ENCODE measurements at places on chromosomes 1 and 21.

DNA sequence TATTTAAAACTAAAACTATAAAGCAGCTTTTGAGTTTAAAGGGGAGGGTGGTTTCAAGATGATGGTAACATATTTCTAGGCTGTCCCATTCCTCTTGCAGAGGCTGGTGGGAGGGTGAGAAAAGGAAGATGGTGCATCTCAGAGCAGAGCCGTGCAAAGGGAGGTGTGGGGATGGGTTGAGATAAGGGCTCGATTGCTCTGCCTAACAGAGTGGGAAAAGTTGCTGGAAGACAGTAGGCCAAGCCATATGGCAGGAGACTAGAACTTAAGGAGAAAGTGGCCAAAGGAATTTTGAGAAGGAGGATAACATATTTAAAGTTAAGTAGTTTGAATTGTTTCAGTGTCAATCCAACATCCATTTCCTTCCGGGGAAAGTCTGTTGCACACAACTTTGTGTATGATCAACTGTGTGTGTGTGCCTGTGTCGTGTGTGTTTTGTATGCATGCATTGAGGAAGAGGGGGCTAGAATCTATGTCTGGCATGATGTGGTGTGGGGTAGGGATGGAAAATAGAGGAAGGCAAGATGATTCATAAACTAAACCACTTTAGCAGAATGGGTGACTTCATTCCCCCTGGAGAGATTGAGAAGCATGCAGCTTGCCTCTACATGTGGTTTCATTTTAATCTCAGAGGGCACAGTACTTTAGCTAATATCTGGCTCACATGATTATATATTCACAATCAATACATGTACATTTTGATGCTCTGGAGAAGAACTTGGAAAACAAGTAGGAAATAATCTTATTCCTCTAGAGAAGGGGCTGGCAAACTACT lies 145.0 kb upstream of the DNAH14 start:
- peak; percentile 30 for DNase-seq

GRCh38 chr21:31580866-31581276 lies 78.6 kb upstream of the SOD1 start:
- DNase-seq = peak; percentile 56

- DNase-seq = no peak
Measured at GRCh38 chr1:15932612-15933011, 43.3 kb downstream of the ZBTB17 start.

DNA sequence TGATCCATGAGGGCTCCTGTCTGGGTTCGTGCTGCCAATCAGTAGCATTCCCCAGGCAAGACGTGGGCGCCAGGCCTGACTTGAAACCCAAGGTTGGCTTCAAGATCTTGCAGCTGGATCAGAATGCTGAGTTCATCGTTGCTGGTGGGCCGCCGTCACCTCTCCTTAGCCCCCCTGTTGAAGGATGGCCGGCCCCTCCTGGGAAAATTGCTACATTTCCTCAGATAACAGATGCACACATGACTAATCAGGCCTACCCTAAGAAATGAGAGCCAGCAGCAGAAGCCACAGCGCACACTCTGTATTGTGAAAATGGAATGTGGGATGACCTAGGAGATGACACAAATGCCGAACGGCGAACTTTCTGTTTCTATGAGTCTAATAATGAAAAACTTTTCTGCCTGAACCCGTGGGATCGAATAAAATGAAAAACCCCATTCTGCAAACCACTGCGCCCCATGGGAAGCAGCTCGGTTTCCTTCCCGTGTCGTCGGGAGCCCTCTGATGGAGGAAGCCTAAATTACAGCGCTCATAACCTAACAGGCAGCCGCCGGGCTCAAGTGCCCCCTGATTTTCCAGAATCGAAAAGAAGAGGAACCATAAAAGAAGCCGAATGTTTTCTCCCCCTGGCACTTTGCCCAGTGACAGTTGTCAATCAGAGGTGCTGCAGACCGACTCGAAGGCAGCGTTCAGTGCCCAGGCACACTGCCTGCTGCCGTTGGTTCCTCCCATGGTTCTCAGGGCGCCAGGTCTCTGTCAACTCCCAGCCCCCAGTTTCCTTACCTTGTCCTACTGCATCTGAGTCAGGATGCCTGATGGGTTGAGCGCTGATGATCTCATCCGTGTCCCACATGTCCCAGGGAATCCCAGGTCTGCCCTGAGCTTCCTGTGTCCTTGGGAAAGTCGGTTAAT lies 38.2 kb upstream of the H6PD start:
- DNase-seq = peak; percentile 78

DNA sequence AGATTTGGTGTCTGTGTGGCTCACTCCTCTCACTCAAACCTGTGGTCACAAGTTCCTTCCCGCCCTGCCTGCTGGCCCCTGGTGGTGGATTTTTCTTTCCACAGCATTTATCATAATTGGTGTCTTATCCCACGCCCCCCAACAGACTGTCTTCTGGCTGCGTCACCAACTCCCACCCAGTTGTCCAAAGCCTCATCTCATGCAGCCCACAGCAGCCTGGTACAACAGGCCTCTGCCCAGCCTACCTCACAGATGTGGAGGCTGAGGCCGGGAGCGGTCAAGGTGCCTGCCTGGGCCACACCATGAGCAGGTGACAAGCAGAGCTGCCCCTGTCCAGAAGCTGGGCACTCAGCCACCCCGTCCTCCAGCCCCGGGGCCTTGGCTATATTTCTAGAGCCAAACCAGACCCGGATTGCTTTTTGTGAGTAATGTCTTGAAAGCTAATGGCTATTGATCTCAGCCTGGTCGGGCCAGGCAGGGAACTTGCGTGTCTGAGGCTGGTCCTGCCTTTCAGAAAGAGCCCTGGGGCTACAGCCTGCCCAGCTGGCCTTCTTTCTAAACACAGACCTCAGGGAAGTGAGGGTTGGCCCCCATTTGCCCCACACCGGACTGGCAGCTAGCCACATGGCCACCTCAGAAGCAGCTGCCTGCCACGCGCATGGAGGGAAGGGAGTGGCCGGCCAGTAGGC lies 2.6 kb downstream of the KCNAB2 start:
- no peak for DNase-seq

- no peak for DNase-seq
Measured at GRCh38 chr1:30808067-30808662, 50.6 kb upstream of the LAPTM5 start.

GRCh38 chr1:217924924-217925323 lies 293.8 kb downstream of the SPATA17 start:
- no peak for DNase-seq

DNA sequence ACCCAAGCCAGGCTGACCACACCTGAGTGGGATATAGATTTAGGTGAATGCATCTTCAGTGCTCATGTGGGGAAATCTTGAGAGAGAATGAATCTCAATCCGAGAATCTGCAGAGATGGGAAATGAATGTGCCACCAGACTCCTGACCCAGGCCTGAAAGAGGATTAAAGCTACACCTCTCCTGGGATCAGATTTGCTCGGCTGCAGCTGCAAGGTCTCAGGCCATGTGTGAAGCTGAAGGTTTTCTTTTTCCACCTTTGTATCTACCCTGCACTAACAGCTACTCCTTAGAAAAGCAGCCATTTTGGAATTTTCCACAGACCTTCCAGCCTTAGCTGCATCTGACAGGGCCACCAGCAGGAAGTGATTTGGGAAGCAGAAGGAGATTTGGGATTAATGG lies 18.3 kb downstream of the GPR3 start:
- no peak for DNase-seq

DNA sequence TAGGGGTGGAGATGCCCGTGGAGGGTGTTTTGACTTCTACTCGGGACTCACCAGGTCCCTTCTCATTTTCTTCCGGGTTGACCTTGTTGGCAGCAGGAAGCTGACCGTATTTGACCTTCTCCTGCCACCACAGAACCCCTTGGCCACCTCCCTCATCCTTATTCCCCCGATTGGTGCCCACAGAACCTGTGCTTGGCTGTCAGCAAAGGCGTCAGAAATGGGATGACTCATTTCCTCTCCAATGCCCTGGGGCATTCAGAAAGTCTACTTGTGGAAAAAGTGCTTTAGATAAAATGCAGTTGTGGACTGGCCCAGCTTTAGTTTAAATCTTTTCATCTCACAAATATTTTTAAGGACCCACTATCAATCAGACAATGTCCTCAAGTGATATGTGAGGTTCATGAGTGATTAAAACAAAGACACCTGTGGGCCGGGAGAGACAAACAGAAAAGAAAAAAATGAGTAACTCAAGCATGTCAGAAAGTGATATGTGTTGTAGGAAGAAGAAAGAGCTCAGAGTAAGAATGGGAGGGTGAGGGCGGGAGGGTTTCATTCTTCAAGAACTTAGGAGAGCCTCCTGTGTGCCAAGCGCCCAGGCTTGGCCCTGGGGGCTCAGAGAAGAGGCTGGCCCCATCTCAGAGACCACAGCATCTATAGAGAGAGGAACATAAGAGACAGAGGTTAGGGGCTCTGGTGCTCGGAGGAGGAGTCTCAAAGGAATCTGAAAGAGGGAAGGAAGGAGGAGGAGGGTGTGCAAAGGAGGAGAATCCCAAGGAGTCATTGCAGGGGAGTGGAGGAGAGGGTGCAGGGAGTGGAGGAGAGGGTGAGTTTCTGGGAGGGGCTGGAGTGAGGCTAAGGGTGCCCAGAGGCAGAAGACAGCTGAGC lies 221.6 kb upstream of the VAMP3 start:
- peak; percentile 85 for DNase-seq

- no peak for DNase-seq
Measured at GRCh38 chr1:233945979-233946378, 41.5 kb downstream of the SLC35F3 start.

- DNase-seq = no peak
Measured at GRCh38 chr1:168481586-168481985, 62.2 kb downstream of the XCL2 start.

- DNase-seq = no peak
Measured at GRCh38 chr21:25568246-25568645, 39.0 kb downstream of the MRPL39 start.

GRCh38 chr1:61618755-61619154 lies 106.2 kb downstream of the TM2D1 start:
- DNase-seq = no peak

- peak; percentile 69 for DNase-seq
Measured at GRCh38 chr1:39115271-39116110, 89.0 kb upstream of the MACF1 start.

GRCh38 chr1:94033849-94034248 lies 87.1 kb downstream of the ABCA4 start:
- DNase-seq = peak; percentile 36

- DNase-seq = no peak
Measured at GRCh38 chr1:222970040-222970439, 155.2 kb downstream of the DISP1 start.

- no peak for DNase-seq
Measured at GRCh38 chr1:156949127-156949526, 28.7 kb downstream of the LRRC71 start.

DNA sequence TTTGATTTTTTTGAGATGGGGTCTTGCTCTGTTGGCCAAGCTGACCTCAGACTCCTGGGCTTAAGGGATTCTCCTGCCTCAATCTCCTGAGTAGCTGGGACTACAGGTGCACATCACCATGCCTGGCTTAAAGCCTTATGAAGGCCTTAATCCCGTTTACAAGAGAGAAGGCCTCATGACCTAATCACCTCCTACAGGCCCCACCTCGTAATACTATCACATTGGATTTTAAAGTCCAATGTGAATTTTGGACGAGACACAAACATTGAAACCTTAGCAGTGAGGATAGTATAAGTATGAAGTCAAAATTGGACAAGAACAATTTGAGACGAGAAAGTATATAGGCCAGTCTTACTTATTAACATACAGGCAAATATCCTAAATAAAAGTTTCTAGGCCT lies 73.9 kb downstream of the MAST2 start:
- no peak for DNase-seq

DNA sequence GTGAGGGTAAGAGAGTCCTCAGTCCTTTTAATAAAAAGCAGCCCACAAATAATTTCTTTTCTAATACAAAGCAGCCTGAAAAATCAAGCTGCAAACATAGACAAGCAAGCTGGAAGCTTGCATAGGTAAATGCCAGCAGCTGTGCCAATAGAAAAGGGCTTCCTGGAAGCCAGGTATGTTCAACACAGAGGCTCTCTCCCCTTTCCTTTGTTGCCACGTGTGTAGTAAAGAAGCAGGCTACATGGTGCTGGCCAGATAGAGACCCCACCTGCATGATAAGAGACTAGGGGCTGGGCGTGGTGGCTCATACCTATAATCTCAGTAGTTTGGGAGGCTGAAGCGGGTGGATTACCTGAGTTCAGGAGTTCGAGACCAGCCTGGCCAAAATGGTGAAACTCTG lies 50.1 kb upstream of the ERRFI1 start:
- no peak for DNase-seq

DNA sequence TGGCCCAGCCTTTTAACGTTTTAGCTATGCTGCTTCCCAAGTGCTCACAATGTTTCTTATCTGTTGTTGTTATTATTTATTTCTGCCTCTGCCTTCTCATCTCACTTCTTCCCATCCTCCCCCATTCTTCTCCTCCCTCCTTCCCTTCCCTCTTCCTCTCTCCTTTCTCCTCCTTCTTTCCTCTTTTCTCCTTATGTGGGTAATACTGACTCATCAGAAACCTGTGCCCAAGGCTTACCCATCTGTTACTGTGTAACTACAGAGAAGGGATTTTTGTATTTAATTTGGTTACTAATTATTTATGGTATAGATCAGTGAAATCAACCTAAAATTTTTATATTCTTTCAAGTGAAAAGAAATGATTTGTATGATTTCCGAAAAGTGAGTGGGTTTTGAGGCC lies 120.3 kb downstream of the KCNK2 start:
- DNase-seq = no peak

- DNase-seq = peak; percentile 76
Measured at GRCh38 chr21:46661211-46661625, 25.7 kb downstream of the PRMT2 start.

DNA sequence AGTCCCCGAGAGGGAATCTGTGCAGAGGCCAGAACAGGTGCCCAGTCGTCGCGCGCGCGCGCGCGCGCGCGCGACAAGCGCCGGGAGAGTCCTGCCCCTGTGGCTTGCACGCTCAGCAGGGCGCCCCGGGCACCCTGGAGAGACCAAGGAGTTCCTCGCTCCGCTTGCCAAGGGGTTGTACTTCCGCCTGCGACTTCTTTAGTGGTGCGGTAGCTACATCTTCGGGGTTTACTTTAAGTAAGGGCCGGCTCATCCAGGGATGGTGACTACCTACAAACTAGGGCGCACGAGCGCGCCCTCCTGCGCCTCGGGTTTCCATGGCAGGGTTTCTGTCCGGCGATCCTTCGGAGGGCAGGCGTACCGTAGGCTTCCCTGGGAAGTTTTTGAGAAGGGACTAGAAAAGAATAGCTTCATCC lies 1.4 kb downstream of the LHX4 start:
- DNase-seq = peak; percentile 59

- no peak for DNase-seq
Measured at GRCh38 chr1:29466258-29466657, 229.9 kb downstream of the PTPRU start.

- no peak for DNase-seq
Measured at GRCh38 chr1:117575586-117576225, 30.1 kb upstream of the TENT5C start.

DNA sequence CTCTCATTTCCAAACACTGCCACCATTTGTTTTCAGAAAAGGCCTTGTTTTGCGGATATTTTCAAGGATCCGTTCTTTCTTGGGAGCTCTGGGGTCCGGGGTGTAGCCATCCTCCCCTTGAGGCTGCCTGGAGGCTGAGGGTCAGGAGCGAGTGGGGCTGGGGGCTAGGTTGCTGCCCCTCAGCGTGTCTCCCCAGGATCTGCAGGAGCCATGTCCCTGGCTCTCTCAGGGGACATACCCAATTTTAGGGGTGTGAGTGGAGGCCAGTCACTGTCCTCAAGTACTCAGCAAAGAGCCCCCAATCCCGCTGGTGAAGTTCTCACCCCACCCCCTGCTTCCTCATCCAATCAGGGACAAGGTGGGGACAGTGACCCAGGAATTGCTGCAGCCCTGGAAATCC lies 15.0 kb upstream of the PRDM16 start:
- DNase-seq = no peak

- no peak for DNase-seq
Measured at GRCh38 chr1:225155555-225155954, 226.1 kb downstream of the DNAH14 start.
